Forelimb muscle (tissue), 1 donor: ENCODE measurements at places on chromosomes 12 and 14. TPM values are rescaled to one million over a fixed set of nuclear protein-coding genes. Genes with fewer than 3 reads are reported as not detected.

DNA sequence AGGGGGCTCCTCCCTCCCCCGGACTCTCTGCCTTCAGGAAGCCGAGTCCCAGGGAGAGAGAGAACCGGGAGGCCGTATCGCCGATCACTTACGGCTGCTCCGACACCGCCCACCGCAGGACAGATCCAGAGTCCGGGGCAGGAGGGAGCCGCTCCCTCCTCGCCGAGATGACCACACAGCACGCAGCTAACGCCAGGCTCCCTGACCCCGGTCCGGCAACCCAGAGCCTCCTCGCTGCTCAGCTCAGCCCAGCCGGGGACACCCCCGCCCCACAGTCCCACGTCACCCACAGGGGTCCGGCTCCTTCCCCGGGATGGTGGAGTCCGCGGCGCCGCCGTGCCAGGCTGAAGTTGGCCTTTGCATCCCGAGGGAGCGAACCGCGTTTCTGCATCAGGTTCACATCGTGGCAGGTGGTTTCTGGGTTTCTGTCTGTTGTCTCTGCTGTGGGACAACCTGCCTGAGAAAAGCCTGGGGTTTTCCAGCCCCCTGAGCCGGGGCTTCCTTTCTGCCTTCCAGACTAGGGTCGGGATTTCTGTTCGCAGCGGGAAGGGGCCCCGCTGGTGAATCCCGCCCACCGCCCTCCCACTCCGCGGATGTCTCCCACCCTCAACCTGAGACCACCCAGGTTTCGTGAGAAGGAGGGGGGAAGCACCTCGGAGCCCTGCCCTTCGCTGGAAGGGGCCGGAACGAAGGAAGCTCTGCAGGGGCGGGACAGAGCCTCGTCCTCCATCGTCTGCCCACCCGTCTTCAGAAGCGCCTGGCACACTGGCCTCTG is 61.2 kb downstream of the NOC4L start:
- DNase-seq, result no peak

GRCh38 chr14:67242168-67242420 is 859 bp downstream of the PALS1 start:
- no peak for DNase-seq

GRCh38 chr12:5899675-5900074 is 45.4 kb downstream of the ANO2 start:
- no peak for DNase-seq

DNA sequence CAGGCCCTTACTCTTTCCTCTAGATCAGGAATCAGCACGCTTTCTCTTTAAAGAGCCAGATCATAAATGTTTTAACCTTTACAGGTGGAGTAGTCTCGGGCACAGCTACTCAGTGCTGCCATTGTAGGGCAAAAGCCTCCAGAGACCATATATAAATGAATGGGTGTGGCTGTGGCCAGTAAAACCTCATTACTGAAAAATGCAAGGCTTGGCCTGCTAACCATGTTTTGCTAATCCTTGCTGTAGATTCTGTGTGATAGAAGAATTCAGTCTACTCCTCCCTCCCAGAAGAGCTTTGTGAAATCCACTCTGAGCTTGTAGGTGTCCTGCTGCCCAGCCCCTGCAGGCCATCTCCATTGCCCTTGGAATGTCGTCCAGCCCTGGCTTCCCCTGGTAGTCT is 58.1 kb downstream of the HSP90AA1 start:
- DNase-seq, result no peak

The TAS2R50 gene
- not detected for polyA plus RNA-seq

The KRT86 gene
- 0.33 TPM for polyA plus RNA-seq

DNA sequence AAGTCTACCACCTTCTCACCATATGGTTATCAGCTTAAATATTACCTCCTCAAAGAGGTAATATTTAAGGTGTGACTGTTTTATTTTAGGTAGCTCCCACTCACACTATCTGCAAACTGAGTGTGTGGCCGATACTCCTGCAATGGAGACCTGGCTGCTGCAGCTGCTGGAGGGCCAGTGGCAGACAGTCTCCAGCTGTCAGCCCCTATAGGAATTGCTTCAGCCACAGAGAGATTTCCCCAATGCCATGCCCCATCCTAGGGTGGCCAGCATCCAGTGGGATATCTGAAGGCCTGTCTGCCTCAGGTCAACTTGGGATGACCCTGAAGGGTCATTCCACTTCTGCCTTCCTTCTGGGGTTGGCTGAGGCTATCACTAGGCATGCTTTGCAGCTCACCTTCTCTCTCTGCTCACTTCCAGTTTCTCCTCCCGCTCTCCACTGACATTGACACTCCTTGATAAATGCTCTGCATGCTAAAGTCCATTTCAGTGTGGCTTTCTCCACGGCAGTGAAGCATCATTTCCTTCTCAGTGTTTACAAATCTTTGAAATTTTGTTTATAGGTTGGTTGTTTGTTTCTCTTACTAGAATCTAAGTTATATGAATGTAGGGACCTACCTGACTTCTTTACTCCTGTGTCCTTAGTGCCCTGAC is 90.2 kb upstream of the USP44 start:
- no peak for DNase-seq

GRCh38 chr12:89210277-89210676 is 142.0 kb downstream of the DUSP6 start:
- no peak for DNase-seq

GRCh38 chr14:45651890-45652289 is 398.9 kb upstream of the MIS18BP1 start:
- no peak for DNase-seq

DNA sequence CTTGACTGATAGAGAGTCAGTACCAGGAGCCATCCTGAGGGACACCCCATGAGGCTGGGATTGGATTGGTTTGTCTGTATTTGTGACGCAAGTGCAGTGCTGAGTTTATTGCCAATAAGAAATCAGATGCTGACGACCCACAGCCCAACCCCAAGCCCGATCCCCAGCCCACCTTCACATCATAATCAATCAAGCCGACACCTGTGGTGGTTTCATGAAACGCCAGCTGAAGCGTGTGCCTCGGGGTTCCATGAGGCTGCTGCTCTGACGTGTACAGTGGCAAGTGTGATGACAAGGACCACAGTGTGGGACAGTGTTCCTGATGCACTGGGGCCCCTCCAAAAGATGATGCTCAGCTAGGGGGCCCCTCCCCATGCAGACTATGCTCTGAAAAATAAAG is 62.1 kb upstream of the C14orf180 start:
- DNase-seq, result no peak

- DNase-seq, result no peak
Measured at GRCh38 chr14:66360366-66360926, 125.7 kb upstream of the CCDC196 start.

DNA sequence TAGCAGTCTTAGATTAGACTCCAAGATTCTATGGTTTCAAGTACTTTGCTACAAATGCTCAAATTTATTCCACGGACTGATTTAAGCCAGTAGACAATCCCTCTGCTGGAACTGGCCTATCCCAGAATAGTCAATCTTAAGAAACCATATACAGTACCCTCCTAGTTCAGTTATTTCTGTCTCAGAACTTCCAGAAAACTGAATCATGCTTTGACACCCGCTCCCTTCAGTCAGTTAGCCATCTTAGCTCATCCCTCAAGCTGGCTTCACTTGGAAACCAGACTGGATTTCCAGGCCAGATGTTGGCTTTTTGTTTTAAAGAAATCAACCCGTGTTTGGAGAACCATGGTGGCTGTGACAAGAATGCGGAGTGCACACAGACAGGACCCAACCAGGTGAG is 125.5 kb downstream of the NT5DC3 start:
- DNase-seq, result no peak

- DNase-seq, result no peak
Measured at GRCh38 chr14:28323366-28323765, 443.2 kb upstream of the FOXG1 start.

The PAX9 gene
- polyA plus RNA-seq, result 0.43 TPM

The KLRC3 gene
- polyA plus RNA-seq, result not detected

The DEPDC4 gene
- polyA plus RNA-seq, result 1.0 TPM

GRCh38 chr12:112482733-112483132 is 64.0 kb downstream of the PTPN11 start:
- DNase-seq, result no peak

The KRT73 gene
- polyA plus RNA-seq, result not detected

The CEP170B gene
- 2.3 TPM for polyA plus RNA-seq

- no peak for DNase-seq
Measured at GRCh38 chr12:113273053-113273725, 51.9 kb downstream of the TPCN1 start.

GRCh38 chr14:68519671-68520187 is 273.1 kb downstream of the ZFP36L1 start:
- DNase-seq, result no peak

DNA sequence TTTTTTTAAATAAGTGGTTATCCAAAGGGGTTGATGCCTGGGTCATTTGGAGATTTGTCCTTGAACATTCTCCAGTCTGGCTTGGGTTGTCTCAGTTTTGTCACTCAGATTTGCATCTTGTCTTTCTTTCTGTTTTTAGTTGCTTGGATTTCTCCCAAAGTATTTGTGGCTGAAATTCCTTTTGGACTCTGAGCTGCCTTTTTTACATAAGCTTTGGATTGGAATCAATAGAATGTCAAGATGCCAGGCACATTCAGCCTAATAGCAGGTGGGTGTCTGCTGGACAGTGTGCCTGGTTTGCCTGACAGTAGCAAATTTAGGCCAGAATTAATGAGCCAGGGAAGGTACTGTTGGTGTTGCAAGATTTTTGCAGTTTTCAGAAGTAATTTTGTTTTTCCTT is 50.0 kb downstream of the FLRT2 start:
- no peak for DNase-seq

GRCh38 chr12:88057994-88058718 is 29.0 kb upstream of the C12orf50 start:
- DNase-seq, result no peak

- DNase-seq, result no peak
Measured at GRCh38 chr12:12088147-12088546, 17.4 kb downstream of the BCL2L14 start.

DNA sequence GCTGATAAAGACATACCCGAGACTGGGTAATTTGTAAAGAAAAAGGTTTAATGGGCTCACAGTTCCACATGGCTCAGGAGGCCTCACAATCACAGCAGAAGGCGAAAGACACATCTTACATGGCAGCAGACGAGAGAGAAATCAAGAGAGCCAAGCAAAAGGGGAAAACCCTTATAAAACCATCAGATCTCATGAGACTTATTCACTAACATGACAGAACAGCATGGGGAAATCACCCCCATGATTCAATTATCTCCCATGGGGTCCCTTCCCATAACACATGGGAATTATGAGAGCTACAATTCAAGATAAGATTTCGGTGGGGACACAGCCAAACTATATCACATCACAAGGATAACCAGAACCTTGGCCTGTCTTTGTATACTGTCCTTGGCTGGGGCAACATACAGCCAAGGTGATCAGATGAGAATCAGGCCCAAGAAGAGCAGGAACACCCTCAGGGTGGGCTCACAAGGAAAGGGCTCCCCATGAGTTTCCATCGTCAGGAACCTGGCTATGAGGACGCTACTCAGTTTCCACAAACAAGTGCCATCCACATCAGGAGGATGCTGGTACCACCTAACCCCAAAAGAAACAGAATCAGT is 152.7 kb downstream of the FOXN3 start:
- DNase-seq, result no peak

- DNase-seq, result no peak
Measured at GRCh38 chr12:106140223-106140986, 1.7 kb upstream of the NUAK1 start.

DNA sequence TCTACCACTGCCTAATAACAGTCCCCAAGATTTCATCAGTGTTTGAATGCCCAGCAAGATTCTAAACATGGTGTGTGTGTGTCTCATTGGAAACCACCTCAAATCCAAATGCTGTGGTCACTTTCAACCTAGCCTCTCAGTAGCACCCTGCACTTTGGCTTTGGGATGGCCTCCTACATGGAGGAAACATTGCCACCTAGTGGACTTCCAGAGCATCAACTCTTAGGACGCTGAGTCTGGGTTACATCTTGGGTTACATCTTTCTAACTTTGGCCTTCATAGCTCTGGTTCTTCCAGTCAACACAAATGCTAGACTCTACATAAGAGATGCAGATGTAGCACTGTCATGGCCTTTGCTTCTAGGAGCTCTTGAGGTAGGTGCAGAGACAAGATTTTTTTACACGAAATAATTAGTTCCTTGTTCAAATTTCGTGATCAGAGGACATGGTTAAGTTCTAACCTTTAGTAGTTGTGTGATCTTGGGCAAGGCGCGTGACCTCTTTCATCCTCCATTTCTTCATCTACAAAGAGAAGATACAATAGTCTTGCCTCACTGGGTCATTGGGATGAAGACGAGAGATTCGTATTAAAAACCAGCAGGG is 113.5 kb upstream of the VASH1 start:
- DNase-seq, result peak; percentile 38

DNA sequence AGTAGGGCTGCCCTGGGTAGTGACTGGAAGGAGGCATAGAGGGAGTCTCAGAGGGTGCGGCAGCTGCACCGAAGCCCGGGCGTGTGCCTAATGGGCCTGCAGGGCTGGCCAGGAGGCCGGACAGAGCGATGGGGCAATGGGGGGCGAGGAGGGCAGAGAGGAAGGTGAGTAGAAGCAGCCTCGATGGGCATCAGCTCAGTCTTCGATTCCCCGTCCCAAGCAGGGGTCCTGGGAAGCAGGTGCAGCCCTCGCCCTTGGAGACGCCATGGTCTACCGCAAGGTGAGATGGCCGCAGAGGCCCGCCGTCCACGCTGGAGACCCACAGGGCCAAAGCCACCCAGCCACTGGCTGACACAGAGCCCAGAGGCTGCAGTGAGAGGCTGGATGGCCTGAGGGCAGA is 70.8 kb downstream of the GALNT9 start:
- DNase-seq, result no peak

- DNase-seq, result no peak
Measured at GRCh38 chr14:73248108-73248868, 11.0 kb downstream of the PAPLN start.

DNA sequence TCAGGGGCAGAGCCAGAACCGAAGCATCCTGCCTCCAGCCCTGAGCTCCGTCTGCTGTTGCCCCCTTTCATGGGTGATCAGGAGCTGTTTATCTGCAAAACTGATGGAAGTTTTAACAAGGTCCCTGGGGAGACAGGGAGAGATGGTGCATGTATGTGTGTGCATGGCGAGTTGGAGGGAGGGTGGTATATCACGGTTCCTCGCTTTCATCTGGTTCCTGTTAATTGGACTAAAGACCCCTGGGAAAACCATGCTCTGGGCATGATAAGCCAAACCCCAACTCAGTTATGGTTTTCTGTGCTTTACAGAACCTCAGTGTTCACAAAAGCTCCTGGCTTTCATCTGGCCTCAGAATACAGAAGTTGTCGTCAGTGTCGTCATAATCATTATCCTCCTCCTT is 133.6 kb downstream of the KSR2 start:
- DNase-seq, result no peak

The ANKRD33 gene
- polyA plus RNA-seq, result 0.10 TPM

DNA sequence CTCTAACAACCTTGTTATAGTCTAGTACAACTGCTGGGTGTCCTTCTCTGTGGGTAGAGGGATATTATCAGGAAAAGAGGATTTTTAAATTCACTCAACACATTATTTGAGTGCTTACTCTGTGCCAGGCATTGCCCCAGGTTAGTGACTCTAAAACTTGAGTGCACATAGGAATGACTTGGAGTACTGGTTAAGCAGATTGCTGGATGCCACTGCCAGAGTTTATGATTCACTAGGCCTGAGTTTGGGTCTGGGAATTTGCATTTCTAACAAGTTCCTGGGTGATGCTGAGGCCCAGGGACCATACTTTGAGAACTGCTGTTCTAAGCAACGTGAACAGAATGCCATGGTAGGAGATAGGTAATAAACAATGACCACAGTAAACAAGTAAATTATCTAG is 96.6 kb downstream of the CFAP54 start:
- DNase-seq, result no peak

GRCh38 chr12:66003951-66004350 is 126.6 kb downstream of the LLPH start:
- DNase-seq, result no peak

The PFDN5 gene
- 497 TPM for polyA plus RNA-seq

The NPFF gene
- not detected for polyA plus RNA-seq

The OVCH1 gene
- polyA plus RNA-seq, result 0.54 TPM
